ENCODE measurements at places on chromosomes 6 and 20. TPM values are rescaled to one million over a fixed set of nuclear protein-coding genes. Genes with fewer than 3 reads are reported as not detected.

RBM24 gene
- 0.22 TPM for total RNA-seq

LEMD2 gene
- total RNA-seq, result 35.1 TPM

TINAG gene
- total RNA-seq, result not detected

RAB32 gene
- 90.7 TPM for total RNA-seq

ITPA gene
- total RNA-seq, result 34.7 TPM

B3GALT4 gene
- 10.0 TPM for total RNA-seq

LTB gene
- total RNA-seq, result 2.9 TPM

STMND1 gene
- not detected for total RNA-seq

SOBP gene
- 2.2 TPM for total RNA-seq

ZSCAN12 gene
- 3.7 TPM for total RNA-seq

PRR18 gene
- total RNA-seq, result not detected

LHFPL5 gene
- not detected for total RNA-seq

CPNE5 gene
- 4.2 TPM for total RNA-seq

Data from dermis lymphatic vessel endothelial cell (primary cell).